ENCODE measurements at places on chromosomes 11 and 22. TPM values are rescaled to one million over a fixed set of nuclear protein-coding genes. Genes with fewer than 3 reads are reported as not detected.

GRCh38 chr22:18024276-18024939 lies at the start of gene MICAL3:
TSS of gene MICAL3 (minus strand) at chr22:18024561. CDS start at chr22:17906812, 117,749 bp downstream.
- DNase-seq, result no peak

DNA sequence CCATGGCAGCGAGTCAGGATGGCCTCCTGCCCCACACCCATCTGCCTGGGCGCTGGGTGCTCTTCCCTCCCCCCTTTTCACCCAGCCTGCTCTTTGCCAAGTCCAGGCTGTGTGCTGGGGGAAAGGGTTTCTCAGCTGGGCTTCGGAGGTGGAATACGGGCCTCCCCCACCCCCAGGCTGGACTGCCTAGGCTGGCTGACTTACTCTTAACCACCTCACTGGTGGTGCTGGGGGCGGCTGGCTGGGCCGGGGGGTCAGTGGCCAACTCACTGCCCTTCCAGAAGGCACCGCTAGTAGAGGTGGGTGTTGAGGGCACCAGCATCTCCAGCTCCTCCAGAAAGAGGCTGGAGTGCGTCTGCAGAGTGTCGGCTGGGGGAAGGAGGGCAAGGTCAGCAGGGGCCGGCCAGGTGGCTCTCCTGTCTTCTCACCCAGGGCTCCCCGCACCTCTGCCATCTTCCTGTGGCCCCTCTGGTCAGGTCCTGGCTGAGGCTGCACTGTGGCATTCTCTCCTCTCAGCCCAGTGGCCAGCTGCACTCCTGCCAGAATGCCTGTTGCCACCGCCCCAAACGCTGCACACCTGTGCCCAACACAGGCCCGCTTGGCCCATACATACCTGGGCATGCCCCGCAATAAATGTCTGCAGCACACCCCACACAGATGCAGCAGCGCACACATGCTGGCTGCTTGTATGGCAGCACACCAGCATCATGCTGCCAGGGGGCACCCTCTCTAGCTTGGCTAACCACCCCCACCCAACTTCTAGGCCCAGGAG lies 9.7 kb downstream of the PITPNM1 start:
- no peak for DNase-seq

GRCh38 chr11:105189581-105189980 lies 50.0 kb upstream of the CARD18 start:
- no peak for DNase-seq

DNA sequence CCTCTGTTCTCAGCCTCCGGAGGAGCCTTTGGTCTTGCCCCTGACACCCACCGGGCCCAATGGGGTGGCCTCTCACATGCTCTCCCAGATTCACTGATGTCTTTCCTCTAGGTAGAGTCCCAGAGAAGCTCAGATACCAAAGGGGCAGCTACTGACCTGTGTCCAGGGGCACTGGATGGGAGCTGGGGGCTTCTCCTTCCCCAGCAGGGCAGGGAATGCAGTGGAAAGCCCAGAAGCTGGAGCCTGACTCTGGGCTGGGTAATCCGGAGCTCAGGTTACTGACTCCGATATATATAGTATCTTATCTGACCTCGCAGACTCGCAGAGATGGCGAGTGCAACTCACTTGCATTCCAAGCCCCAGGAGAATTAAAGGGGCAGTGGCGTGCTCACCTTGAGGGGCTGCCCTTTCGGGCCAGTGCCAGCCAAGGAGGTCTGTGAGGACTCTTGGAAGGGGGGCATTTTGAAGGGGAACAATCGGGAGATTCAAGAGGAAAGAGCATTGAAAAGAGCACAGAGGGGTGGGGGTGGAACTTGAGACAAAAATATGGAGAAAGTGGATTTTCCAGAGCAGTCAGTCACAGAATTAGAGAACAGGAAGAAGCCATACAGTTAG lies 2.5 kb downstream of the USP2 start:
- DNase-seq, result no peak

DNA sequence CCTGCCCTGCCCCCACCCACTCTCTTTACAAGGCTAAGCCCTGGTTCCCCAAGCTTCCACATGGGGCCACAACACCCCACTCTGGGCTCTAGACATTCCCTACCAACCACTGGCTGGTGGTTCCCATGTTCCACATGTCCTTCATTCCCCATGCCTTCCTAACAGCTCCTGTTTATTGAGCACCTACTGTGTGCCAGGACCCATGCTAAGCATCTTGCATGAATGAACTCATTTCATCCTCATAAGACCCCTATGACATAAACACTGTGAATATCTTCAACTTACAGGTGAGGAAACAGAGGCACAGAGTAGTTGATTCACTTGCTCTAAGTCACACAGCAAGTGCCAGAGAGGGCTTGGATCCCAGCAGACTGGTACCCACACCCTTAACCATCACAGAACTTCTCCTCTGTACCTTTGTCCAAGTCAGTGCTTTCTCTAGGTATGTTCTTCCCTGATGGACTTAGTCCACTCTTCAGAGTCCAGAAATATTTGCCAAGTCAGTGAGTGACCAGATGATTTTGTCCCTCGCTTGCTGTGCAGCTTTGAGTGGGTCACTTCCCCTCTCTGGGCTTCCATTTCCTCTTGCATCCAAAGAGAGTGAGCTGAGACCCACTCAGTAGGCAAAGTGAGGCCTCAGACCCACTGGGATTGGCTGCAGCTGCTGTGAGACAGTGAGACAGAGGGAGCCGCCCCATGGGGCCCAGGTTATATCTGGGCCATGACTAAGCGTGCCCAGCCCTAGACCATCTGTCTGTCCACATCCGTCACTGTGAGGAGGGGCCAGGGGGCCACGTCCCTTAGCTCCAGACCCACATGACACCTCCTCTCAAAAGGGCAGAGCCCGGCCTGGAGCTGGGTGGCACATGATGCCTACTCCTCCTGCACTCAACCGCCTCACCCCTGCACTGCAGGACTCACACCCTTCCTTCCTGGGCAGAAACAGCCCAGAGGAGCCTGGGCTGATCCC lies 132.4 kb downstream of the MN1 start:
- no peak for DNase-seq

DNA sequence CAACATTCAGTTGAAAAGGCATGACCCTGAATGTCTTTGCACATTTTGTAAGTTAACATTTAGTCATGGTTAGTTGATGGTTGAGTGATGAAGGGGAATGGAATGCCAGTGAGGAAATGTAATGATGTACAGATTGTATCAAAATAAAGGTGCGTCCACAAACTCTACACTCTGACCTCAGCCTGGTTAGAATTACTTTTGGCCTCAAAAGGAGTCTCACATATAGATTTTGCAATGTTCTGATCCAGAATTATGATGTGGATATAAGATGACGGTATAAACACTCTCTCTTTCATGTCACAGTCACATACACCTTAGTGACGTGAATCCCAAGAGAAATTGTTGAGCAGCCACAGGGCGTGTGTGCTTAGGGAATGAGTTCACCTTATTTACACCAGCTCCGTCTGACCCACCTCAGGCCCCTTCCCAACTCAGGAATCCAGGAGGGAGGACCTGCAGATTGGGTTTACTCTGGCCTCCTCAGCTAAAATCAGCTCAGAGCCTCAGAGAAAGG lies 100.1 kb downstream of the RDX start:
- no peak for DNase-seq

DNA sequence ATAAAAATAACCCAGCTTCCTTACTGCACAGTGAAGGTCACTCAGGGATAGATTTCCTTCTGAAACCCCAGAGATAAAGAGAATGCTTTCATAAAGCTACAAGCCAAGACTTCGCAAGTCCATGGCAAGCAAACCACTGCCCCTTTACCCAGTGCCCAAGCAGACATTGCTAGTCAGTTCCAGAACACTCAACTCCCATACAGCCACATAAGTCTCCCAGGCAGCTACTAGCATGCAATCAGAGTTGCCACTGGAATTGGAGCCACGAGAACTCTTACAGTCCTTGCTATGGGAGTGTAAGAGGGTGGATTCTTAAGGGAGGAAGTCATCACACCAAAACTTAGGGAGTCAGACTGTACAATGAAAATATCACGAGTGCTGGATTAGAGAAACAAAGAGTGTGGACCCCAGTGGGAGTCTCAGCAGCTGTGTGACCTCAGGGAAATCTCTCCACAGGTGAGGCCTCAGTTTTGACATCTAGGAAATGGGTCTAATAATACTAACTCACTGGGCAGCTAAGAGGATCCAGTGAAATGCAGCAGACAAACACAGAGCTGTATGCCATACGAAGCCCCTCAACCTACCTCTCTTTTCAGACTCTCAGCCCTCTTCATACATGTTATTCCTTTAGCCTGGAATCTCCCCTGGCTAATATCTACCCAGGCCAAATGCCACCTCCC lies 526.6 kb downstream of the MN1 start:
- DNase-seq, result no peak

DNA sequence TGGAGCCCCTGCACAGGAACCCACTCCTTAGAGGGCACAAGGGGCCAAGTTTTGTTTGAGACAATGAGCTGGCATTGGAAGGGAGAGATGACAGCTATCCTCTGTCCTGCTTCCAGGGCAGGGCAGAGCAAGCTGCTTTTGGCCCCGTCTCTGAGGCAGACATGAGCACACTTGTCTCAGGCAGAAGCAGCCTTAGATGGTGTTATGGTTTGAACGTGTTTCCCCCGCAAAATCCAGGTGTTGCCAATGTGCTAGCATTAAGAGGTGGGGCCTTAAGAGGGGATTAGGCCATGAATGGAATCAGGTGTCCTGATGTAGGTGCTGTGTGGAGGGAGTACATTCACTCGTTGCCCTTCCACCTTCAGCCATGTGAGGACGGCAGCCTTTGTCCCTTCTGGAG lies 2.5 kb downstream of the TP53AIP1 start:
- DNase-seq, result no peak

DNA sequence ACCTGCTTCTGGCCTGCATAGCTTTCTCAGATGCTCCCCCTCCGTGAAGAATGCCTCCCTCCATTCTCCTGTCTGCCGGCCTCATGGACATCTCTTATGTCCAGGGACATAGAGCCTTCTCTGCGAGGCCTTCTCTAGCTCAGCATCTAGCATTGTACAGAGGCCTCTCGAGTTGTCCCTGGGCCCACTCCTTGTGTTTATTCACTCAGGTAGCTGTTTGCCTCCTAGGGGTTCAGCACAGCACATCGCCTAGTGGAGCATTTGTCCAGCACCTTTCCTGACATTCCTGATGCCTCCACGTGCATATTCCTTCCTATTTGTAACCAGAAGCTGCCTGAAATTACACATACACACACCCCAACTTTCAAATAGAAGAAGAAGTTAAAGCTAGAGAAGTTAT lies 101.3 kb downstream of the TBC1D22A start:
- no peak for DNase-seq

GRCh38 chr11:36316049-36316448 lies 20.0 kb downstream of the PRR5L start:
- DNase-seq, result no peak

DNA sequence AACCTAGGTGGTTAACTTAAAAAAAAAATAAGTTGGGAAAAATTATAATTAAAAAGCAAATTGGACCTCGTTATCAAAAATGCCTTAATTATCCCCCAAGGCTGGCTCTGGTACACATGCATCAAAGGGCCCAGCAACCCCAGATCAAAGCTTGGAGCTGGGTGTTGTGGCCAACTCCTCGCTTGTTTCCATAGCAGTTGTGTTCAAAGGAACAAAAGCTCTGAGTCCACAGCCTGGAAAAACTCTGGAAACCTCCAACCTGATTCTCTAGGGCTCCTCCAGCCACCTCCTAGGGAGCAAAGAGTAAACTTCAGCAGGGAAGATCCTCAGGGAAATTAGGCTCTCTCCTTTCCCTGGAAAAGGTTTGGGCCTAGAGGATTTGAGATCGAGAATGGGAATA lies 149.4 kb downstream of the NXPE2 start:
- DNase-seq, result no peak

- no peak for DNase-seq
Measured at GRCh38 chr11:103327721-103328120, 218.5 kb downstream of the DYNC2H1 start.

DNA sequence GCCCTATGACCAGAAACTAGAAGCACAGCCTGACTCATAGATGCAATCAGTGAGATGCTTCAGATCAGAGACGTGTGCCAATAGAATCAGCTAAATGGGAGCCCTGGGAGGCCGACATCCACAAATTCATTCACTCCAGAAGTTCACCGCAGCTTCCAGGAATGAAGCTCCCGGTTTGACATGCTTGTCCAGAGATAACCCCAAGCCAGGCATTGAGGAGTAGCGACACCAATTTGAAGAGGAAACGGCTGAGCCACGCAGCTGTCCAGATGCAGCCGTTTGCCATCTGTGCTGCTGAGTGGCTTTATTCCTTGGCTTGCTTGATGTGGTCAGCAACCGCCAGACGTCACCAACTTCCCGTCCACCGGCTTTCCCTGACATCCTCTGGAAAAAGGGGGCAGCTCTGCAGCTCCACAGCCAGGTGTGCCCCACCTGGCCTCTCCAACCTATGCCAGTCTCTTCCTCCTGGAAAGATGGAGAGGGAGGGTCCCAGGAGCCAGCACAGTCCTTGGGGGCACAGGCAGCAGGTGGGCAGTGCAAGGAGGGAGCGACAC lies 123.9 kb upstream of the OPCML start:
- DNase-seq, result no peak

DNA sequence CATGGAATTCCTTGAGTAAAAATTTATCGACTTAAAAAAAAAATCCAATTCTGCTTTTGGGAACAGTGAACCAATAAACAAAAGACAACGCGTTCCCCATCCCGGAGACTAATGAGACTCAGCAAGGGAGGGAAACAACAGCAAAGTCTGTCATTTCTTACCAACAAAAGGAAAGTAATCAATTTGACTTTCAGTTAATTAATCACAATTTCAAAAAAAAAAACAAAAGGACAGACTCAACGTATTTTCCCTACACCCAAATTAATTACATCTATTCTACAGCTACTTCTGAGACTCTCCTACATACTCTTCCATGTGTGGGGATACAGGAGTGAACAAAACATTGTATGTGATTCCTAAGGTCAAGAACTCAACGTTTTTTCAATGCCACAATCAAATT lies 1.9 kb downstream of the RDX start:
- DNase-seq, result no peak

GRCh38 chr11:117058761-117059261 lies 39.4 kb downstream of the SIK3 start:
- DNase-seq, result no peak

- no peak for DNase-seq
Measured at GRCh38 chr11:12274056-12274455, 103.3 kb upstream of the PARVA start.

- no peak for DNase-seq
Measured at GRCh38 chr22:36192542-36192941, 9.1 kb downstream of the APOL4 start.

DNA sequence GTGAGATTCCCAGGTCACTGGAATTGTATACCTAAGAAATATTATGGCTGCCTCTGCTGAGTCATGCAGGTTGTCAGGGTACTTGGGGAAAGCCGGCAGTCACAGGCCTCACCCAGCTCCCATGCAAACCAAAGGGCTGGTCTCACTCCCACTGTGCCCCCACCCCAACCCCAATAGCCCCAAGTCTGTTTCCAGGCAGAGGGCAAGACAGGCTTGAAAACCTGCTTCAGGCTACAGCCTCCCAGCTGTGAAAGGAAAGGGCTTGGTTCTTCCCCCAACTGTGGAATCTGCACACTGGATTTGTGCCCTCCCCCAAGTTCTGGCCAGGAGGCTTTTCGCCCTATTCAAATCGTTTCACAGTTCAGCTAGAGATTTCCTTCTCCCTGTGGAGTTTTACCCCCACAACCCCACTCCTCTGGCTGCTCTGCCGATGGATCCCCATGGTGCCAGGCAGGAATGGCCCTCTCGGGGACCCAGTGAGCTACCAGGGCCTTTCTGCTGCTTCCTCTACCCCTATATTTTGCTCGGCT lies 37.0 kb upstream of the ABTB2 start:
- DNase-seq, result no peak

Gene PTGDR2
- 0.74 TPM for polyA plus RNA-seq

Gene TMEM126B
- 62.1 TPM for polyA plus RNA-seq

Gene MOGAT2
- polyA plus RNA-seq, result 0.26 TPM

Gene NCF4
- 6.0 TPM for polyA plus RNA-seq

Gene MS4A15
- not detected for polyA plus RNA-seq

Gene RFPL3
- polyA plus RNA-seq, result not detected

Gene THY1
- polyA plus RNA-seq, result 79.8 TPM

Gene KRTAP5-7
- polyA plus RNA-seq, result not detected

Gene FOLR2
- 12.3 TPM for polyA plus RNA-seq

Measured in left renal pelvis (tissue), 4 donors.